ENCODE measurements at places on chromosomes 5 and 9.
A peak's percentile ranks its signal among the peaks of the same experiment; 100 is the strongest.

GRCh38 chr5:78483809-78484521, 123.5 kb downstream of the SCAMP1 start:
- ATAC-seq: peak; percentile 65

DNA sequence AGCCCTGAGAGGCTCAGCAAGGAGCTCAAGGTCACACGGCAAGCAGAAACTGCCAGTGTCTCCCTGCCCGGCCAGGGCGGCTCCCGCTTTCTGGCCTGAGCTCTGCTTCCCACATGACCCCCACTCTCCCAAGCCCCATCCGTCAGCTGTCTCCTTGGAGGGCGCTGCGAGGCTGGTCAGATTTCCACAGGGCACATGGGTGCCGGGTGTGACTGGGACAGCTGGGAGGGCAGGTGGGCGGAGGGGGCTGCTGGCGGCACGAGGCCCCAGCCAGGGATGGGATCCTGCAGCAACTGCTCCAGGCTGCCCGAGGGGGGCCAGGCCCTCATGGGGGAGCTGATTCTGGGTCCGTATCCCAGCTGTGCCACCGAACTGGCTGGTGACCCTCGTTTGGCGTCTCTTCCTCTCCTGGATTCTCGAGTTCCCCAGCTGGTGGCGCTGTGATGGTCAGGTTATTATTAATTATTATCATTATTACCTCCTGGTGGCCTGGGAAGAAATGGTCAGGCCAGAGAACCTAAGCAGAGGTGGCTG, 12.9 kb upstream of the WDR38 start:
- peak; percentile 66 for ATAC-seq

- no peak for ATAC-seq
Measured at GRCh38 chr5:59279979-59280378, 613.5 kb downstream of the PDE4D start.

- no peak for ATAC-seq
Measured at GRCh38 chr5:3601061-3601710, 5.6 kb downstream of the IRX1 start.

- ATAC-seq: no peak
Measured at GRCh38 chr5:35151146-35151920, 79.0 kb downstream of the PRLR start.

DNA sequence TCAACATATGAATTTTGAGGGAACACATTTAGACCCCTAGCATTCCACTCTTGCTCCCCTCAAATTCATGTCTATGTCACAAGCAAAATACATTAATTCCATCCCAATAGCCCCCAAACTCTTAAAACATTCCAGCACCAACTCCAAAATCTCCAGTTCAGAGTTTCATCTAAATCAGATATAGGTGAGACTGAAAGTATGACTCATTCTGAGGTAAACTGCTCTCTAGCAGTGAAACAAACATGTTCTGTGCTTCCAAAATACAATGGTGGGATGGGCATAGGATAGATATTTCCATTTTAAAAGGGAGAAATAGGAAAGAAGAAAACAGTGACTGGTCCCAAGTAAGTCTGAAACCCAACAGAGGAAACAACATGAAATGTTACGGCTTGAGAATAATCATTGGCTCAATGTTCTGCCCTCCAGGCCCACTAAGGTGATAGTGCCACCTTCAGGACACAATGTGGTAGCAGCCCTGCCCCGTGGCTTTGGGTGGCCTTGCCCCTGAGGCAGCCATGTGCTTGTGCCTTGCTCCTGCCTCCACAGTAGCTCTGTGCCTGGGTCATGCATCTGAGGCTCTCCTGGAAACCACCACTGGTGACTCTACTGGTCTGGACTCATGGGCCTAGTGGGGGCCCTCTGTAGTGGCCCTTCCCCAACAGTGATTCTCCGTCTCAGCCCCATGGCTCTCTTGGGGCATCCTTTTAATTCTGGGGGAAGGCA, 36.4 kb upstream of the IPPK start:
- peak; percentile 83 for ATAC-seq

GRCh38 chr5:81537905-81538547, 144.1 kb upstream of the ACOT12 start:
- no peak for ATAC-seq

- peak; percentile 84 for ATAC-seq
Measured at GRCh38 chr5:23820765-23821471, 313.5 kb downstream of the PRDM9 start.

Data from SK-N-SH treated with all-trans-retinoic acid at 6 μM for 48 hours (cell line).